Erythroblast (primary cell): ENCODE measurements at places on chromosomes 11 and 22.

GRCh38 chr11:94100253-94100652, 28.4 kb upstream of the PANX1 start:
- no peak for DNase-seq

DNA sequence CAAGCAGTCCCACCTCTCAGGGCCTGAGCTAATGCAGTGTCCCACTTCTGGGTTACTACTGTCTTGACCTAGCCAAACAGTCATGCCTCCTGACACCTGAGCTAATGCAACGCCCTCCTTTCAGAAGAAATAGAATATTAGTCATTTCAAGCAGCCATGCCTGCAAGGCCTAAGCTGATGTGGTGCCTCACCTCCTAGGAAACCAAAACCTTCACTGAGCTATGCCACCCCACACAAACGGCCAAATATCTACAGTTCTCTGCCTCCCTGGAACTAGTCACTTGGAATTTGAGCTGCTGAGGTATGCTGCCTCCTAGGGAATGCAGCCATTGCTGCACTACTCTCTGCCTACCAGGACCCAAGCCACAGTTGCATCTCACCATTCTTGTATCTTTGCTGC, 8.3 kb upstream of the MS4A6E start:
- no peak for DNase-seq

- DNase-seq = no peak
Measured at GRCh38 chr22:22887621-22888503, at the start of gene IGLL5. IGLL5 (plus strand) TSS chr22:22887816; CDS start chr22:22888054, 238 bp downstream.

DNA sequence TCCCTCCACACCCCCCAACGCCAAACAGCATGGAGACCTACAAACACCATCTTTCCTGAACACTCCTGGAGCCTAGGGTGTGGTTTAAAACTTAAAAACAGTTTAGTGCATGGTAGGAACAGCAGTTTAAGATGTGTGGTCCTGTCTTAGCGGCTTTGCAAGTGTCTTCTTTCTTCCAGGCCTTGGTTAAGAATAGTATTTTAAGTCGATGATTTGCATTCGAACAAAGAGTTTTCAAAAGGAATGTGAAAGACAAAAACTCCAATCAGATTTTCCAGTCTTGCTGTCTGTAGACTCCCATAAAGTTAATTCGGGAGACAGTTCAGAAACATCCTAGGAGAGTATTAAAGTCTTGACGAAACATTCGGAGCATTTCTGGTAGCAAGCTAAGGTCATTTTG, 3.7 kb downstream of the FGF4 start:
- no peak for DNase-seq

GRCh38 chr11:83831929-83832328, 545.8 kb upstream of the CCDC90B start:
- no peak for DNase-seq

DNA sequence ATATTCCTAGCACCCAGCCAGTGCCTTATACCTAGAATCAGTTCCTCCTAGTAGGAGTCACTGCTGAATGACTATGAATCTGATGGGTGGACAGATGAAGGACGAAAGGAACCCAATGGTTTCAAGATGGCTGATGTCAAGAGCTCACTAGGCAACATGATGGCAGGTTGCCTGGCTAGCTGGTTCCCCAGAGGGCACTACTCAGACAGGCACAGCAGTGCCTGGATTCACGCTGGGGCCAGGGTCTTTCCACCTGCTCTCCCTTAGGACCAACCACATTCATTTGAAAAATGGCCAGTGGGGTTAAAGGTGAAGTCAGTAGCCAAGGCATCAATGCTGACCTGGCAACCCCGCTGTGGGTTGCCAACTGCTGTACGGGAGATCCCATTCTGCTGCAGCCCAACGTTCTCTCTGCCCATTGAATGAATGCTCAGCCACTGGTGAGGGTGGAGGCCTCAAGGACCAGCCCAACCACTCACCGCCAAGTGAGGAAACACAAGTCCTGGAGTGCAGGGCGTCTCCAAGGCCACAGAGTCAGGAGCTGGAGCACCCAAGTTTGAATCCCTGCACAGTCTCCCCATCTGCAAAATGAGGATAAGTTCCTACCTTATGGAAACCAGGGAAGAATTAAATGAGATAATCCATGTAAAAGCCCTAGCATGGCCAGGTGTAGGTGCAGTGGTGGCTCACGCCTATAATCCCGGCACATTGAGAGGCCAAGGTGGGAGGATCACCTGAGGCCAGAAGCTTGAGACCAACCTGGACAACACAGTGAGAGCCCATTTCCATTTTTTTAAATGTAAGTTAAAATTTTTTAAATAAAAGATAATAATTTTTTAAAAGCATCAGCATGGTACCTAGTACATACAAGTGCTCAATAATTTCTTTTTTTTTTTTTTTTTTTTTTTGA, 12.4 kb downstream of the MYH9 start:
- no peak for DNase-seq

GRCh38 chr22:49307870-49308269, 519.8 kb downstream of the BRD1 start:
- no peak for DNase-seq

GRCh38 chr11:123773026-123773425, 18.7 kb upstream of the OR6X1 start:
- DNase-seq = no peak

GRCh38 chr22:32745251-32745995, 56.1 kb upstream of the TIMP3 start:
- no peak for DNase-seq

DNA sequence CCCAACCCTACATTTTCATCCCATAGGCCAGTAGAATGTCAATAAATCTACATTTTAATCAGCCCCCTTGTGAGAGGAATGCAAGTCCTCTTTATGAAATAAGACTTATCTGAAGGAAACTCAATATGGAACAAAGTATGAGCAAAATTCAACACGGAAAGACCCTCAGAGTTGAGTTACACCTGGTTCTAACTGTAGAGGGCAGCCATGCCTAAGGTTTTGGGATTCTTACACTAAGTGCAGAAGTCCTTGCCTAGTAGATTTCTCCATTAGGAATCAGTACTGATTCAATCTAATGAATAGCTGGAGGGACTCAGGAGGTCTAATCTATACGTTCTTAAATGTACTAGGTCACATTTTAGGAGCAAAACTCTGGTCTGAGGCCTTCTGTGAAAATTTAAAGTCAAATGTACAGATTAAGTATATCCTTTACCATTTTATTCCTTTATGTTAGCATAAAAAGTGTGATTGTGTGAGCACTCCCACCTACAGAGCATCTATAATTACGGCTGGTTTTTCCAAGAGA, 904.5 kb downstream of the DLG2 start:
- DNase-seq = no peak

GRCh38 chr11:76600124-76600655, 70.4 kb downstream of the LRRC32 start:
- DNase-seq = no peak

DNA sequence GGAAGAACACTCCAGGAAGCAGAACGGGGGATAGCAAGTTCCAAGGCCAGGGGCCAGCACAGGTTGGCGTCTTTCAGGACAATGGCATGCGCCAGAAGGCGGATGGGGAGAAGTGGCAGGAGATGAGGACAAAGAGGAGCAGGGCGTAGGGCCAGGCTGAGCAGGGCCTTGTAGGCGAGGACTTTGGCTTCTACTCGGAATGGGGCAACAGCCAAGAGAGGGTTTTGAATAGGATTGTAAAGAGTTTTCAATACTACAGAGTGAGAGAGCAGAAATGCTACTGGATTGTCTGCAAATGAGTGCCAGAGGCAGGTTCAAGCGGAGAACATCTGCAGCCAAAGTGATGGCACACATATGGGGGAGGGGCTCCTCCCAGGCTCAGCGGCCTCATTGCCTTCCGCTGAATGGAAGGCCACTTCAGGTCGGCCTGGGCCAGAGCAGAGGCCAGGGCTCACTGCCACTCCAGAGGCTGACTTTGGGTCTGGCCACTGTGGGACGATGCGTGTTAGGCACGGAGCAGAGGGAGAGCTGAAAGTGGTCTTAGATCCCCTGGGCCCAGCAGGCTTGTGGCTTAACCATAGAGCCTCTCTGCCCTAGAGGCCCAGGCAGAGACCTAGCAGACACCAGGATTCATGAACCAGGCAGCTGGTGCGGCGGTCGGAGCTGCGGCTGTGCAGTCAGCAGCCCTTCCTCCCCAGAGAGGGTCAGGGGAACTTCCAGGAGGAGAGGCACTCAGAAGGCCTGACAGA, 118.2 kb downstream of the DSCAML1 start:
- no peak for DNase-seq

- no peak for DNase-seq
Measured at GRCh38 chr11:118224511-118225188, at the start of gene JAML. JAML (minus strand) TSS chr11:118225011; CDS start chr11:118214866, 10,145 bp downstream.

- DNase-seq = no peak
Measured at GRCh38 chr11:20088397-20089225, 71.7 kb downstream of the DBX1 start.

DNA sequence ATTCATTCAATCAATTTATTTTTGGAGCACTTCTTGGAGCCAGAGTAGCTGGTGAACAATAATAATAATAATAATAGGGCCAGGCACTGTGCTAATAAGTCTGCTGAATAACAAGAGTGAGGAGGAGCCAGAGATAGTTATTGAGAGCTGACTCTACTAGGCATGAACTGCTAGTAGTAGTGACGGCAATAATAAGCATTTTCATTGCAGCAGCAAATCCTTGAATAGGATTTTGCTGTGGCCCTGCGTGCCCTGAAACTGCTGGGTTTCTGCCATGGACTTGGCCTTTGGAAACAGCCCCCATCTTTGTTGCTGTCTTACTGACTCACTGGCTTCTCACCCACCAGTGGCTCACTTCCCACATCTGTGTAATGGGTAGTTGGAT, 545.9 kb downstream of the MIAT start:
- no peak for DNase-seq
